Omental fat pad (tissue), 4 donors: ENCODE measurements at places on chromosomes 4 and X. TPM values are rescaled to one million over a fixed set of nuclear protein-coding genes. Genes with fewer than 3 reads are reported as not detected.

DNA sequence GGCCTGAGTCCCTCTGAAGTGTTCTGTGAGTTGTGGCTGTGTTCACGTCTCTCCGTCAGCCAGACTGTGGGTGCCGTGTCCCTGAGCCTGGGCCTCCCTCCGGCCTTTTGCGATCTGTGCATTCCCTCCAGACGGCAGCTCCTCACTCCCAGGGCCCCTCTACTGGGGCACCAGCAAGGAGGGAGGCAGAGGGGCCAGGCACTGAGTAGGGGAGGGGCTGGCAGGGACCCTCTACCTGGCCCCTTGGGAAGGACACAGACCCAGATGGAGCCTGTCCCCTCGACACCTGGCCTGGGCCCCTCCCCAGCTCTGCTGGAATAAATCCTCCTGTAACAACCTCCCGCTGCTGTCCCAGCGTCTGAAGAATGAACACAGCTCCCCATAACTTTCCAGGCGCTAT is 110.0 kb upstream of the NKX1-1 start:
- DNase-seq = no peak

DNA sequence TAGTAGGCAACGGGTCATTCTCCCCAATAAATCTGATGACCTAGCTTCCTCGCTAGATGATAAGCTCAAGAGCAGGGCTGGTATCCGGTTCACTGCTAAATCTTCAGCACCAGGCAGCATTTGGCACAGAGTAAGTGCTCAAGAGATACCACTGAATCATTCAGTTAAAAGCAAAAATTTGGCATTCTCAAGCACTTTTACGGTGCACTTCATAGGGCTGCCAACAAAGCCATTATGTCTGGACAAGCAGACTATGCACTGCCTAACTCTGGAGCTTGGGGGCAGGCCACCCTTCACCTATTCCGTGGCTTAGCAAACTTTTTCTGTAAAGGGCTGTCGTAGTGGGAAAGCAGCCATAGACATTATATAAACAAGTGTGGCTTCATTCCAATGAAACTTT is 23.8 kb upstream of the CXorf38 start:
- no peak for DNase-seq

- no peak for DNase-seq
Observed at GRCh38 chrX:16114611-16115010, 8.8 kb upstream of the GRPR start.

DNA sequence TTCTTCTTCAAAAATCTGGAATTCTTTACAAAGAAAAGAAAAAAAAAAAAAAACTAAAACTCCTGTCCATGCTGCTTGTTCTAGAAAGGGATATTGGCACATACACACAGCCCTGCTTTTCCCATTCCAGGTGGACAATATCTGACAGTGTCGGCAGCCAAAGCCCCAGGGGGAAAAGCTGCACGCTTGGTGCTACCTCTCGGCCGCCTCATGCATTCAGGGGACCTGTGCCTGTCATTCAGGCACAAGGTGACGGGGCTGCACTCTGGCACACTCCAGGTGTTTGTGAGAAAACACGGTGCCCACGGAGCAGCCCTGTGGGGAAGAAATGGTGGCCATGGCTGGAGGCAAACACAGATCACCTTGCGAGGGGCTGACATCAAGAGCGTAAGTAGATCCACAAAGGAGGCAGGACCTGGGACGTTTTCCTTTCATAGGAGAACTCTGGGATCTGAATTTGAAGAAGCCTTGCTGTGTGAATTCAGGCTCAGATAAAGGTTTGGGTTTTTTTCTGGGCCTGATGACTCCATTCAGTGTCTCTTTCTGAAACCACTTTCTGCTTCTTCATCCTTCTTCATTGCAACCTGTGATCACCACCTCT is 71.9 kb downstream of the NPNT start:
- no peak for DNase-seq

Gene FGFBP1
- total RNA-seq = 1.1 TPM

Gene CXCL1
- total RNA-seq = 114 TPM

Gene CENPVL2
- not detected for total RNA-seq
